ENCODE measurements at places on chromosomes 5 and 9.

- DNase-seq, result peak; percentile 7
Observed at GRCh38 chr9:89661956-89662717, 57.3 kb downstream of the GADD45G start.

GRCh38 chr5:153775923-153776322, 262.8 kb downstream of the FAM114A2 start:
- DNase-seq, result no peak

DNA sequence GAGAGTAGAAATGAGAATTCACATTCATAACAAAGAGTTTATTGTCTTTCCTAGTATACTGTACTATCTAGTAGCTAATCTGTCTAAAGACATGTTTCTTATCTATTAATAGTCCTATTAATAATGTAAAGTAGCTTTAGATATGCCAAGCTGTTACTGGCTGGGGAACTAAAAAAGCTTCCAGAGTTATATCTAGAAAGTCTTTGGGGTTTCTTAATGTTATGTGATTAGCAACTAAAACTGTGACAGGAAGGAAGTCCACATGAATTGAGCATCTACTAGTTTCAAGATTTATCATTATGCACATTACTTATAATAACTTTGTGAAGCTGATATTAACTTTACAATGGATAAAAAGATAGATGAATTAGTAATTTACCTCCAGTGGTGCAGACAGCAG, 122.7 kb upstream of the CDKN2B start:
- DNase-seq, result no peak

DNA sequence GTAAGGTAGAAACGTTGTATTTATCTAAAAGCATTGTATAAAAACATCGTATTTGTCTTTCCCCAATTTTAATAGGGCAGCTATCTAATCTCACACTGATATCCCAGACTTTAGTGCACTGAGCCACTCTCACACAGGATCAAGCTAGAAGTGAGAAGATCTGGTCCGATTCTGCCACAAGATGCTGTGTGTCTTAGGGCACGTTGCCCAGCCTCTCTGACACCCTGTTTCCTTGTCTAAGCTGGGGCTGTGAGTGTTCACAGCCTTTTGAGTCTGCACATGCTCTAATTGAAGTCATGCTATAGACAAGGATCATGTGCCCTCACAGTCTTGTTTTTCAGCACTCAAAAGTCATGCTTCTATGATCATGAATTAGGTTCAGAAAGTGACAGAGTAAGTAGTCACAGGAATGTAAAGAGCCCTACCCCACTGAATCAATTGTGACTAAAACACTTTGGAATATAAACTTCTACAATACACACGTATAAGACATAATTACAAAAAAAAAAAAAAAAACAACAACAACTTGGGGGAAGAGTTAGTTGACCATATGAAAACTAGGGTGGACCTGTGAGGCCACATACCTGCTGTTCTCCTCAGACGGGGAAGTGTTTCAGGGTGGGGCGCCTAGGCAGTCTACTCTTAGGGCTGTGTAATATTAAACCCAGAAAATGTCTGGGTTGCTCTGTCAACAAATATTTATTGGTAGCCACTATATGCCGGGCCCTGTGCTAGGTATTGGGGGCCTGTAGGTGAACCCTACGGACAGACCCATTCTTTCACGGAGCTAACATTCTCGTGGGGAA, 893 bp upstream of the ABLIM3 start:
- no peak for DNase-seq

- DNase-seq, result no peak
Observed at GRCh38 chr5:83512061-83512745, 40.7 kb downstream of the VCAN start.
